ENCODE measurements at places on chromosomes 16 and 17.

DNA sequence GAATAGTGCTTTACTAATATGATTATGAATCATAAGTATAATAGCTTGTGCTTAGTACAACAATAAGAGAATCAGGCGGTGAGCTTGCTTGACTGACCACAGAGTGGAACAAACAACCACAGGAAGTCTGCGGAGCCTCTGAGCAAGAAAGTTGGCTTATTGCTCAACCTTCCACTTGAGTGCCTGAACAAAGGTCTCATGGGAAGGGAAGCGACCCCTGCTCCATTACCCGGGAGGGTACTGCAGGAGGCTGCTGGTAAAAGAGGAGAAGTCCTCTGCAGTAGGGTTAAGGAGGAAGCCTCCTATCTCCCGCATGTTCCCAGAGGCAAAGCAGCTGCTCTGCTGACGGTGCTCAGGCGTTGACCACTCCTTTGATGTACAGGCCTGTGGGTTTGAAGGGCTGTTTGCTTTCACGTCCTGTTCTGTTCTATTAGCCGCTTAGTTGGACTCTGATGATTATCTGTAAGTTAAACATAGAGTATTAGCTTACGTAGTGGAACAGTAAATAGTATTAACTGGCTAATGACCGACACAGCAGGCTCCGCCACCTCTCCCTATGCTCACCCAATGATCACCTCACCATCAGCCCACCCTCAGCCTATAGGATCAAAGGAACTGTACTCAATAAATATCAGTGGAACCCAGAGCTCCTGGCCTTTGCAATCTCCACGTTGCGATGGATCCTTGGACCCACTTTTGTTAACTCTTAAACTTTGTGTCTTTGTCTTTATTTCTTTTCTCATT, 17.5 kb downstream of the ALOX15B start:
- no peak for DNase-seq

- no peak for DNase-seq
These were observed 16.2 kb downstream of the BEAN1 start for GRCh38 chr16:66443269-66443652.

- no peak for DNase-seq
These were observed 13.6 kb upstream of the PYY start for GRCh38 chr17:43967251-43967875.

- DNase-seq = no peak
These were observed 77.0 kb downstream of the TANGO6 start for GRCh38 chr16:68920349-68920748.

GRCh38 chr17:14197057-14197456, 39.6 kb downstream of the CDRT15 start:
- no peak for DNase-seq

DNA sequence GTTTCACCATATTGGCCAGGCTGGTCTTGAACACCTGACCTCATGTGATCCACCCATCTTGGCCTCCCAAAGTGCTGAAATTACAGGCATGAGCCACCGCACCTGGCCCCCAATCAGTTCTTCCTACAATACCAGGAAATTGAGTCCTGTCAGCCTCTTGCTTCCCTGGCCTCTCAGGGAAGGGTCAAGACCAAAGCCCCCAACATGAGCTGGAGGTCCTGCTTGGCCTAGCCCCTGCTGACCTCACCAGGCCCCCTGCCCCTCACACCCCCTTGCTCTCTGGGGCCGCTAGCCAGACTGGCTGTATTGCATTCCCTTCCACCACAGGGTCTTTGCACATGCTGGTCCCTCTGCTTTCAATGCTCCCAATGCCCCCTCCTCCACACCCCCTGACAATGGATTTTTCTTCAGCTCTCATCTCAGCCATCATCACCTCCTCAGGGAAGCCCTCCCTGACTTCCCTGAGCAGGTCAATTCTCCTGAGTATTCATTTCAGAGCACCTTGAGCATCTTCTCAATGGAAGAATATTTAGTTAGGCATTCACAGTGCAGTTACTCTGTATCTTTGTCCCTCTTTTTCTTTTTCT, 24.1 kb downstream of the IGFBP4 start:
- no peak for DNase-seq

GRCh38 chr17:9768381-9768934, 22.9 kb downstream of the DHRS7C start:
- DNase-seq = no peak

GRCh38 chr17:43665937-43666236, 4.2 kb upstream of the MEOX1 start:
- no peak for DNase-seq

DNA sequence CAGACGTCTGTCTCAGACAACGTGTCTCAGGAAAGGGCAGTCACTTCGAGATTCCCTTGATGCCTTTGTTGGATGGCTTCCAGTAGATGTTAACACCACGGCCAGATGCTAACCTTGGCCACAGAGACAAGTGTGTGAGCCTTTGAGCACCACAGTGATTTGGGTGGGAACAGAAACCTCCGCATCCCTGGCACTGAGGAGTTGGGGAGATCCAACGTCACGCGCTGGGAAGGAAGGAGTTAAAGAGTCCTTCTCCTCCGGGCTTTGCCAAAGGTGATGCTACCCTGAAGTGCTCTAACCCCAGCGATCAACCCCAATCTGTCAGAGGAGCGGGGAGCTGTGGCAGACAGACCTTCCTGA, 3.0 kb upstream of the ABR start:
- no peak for DNase-seq

GRCh38 chr17:4142107-4142900, 526 bp downstream of the ZZEF1 start:
- no peak for DNase-seq
